Chondrocyte (in vitro differentiated cells): ENCODE measurements at places on chromosomes 2 and 18. TPM values are rescaled to one million over a fixed set of nuclear protein-coding genes. Genes with fewer than 3 reads are reported as not detected.
A peak's percentile ranks its signal among the peaks of the same experiment; 100 is the strongest.

DNA sequence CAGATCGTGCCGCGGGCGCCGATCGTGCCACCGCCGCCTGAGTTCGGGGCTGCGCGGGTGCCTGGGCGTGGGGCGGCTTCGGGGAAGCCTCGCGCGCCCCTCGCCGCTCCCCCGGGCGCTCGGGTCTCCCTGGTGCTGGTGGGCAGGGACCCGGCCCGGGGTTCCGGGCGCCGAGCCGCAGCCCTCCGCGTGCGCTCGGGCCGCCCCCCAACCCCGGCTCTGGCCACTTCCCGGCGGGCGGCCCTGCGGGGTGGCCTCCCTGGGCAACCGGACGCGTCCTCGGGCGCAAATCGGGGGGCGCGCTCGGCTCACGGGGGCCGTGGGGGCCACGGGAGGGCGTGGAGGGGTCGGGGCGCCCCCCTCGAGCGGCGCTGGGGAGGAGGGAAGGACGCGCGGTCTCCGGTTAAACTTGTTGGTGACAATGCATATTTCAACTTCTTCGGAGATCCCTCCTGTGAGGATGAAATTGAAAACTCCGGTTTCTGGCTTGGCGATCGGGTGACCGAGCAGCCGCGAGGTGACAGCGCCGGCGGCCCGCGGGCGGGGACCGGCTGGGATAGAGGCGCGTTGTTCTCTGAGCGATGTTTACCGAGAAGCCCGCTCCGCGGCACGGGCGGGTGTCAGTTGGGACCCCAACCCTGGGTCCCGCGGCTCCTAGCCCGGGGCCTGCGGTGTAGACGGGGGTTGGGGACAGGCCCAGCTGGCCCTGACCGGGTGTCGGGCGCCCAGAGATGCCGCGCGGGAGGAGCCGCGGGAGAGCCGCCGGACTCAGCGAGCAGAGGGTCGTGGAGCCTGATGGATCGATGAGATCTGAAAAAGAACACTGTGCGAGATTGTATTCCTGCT is 676 bp downstream of the SH3BP4 start:
- no peak for DNase-seq

DNA sequence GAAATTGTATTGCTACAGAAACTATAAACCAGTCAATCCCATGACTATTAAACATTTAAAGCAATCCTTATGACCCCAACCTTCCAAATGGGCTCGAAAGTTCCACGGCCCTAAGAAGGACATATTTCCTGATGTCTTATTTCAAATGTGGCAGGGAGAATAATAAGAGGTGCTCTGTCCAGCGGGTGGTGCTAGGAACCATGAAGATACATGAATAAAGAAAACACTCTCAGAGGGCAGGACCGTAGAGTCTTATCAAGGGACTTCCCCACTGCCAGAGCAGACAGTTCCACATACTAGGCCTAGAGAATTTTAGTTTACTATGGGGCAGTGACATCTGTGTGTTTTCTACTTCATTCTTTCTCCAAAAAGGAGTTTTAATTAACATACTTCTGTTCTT is 187.1 kb upstream of the PIK3C3 start:
- no peak for DNase-seq

DNA sequence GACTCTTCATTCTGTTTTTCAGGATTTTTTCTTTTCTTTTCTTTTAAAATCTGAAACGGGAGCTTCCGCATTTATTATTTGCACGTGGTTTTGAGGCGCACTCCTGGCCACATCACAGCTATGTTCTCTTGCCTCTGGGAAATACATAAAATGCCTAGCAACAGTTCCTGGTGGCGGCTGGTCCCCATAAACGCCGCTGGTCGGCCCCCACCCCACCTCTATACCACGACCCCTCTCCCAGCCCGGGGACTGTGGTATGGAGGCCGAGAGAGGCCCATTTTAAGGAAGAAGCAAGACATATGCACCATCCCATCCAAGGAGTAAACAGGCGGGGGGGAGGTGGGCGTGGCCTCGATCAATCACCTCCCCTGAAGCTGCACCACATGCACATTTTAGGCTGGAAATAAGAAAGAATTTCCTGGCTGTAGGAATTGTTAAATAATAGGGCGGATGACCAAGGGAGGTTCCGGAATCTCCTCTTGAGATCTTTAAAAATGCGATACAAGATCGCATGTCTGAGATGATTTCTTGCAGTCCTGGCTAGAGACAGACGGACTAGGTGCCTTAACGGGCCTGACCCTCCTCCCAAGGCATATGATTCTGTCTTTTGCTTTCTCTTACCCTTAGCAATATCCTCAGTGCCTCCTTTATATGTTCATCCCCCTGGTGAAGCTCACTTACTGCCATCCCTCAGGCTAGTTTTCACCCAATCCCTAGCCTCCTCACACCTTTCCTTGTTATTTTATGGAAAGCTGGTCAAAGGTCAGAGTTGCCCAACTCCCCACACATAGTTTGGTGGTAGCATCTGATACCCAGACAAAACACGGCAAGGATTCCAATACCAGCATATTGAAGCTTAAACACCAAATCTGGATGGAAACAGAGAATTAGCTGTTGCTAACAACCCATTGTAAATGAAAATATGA is 82.4 kb downstream of the BCL2 start:
- DNase-seq: no peak

DNA sequence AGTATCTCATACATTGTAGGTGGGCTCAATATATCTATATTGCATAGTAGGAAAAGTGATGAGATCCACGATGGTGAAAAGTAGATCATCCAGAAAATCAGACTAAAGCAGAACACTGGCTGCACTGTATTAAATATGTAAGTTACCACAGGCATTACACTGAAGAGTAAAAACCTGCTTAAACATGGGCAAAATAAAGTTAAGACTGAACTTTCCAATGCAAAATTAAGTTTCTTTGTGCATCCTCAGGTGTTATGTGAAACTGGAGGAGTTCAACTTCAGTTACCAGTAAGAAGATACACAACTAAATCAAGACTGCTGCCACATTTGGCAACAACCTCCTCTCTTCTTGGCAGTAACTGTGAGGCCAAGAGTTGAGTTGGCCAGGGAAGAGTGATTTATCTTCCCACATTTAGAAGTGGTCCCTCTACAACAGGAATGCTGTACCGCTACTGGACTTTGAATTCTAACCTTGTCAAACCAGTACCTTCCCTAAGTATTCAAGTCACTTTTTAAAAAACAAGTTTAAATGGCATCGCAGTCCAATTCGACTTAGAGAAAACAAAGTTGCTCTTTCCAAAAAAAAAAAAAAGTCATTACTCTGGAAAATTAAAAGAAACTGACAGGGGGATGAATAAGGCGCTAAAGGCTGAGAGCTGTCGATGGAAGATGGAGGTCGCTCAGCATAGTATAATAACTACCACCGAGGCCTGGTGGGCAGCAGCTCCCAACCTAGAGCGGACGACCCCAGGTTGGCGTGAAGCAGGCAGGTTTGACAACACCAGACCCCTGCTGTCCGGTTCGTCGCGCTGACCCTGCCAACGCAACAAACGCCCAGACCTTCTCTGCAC is 1.1 kb downstream of the MAP4K3 start:
- DNase-seq: no peak

DNA sequence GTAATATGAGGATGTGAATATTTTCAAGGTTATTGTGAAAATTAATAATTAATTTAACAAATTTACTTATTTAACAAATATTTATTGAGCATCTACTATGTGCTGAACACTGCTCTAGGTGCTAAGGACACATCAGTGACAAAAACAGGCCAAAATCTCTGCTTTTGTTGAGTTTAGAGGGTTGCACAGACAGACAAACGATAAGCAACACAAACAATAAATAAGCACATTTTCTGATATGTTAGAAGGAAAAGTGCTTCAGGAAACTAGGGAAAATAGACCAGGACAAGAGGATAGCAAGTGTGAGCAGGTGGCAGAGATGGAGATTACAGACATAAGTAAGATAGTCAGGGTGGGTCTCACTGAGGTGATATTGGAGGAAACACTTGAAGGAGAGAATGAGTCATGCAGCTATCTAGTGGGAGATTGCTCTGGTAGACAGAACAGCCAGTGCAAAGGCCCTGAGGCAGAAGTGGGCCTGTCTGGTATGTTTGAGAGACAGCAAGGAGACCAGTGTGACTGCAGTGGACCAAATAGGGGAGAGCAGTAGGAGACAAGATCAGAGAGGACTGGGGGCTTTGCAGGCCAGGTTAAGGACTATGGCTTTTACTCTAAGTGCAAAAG is 38.3 kb downstream of the SFXN5 start:
- no peak for DNase-seq

- no peak for DNase-seq
Observed at GRCh38 chr18:61556862-61557261, 223.6 kb downstream of the CDH20 start.

DNA sequence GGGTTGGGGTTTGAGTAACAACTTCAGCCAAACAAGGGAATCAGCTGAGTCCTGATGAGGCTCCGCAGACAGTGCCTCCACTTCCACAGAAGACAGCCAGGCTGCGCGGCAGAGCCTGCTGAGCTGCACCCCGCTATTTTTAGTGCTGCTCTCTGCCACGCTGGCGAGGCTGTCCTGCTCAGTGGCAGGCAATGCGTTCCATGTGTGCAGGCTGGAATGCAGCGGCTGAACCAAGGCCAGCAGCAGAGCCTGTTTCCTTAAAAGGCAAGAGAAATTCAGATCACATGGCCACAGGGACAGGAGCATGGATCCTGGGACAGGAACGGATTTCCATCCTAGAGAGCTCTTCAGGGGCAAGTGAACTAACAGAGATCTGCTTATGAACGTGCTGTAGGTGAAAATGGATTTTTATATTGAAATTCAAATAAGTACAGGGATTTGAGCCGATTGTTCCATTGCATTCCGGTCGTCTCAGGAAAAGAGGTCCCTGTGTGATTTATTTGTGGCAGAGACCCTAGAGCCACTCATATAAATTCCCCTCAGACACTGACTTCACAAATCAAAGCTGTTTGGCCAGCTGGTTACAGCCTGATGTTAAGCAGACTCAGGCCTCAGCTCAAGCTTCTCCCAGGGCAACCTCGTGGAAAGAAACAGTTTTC is 98.7 kb downstream of the COL6A3 start:
- DNase-seq: peak; percentile 90

- no peak for DNase-seq
Observed at GRCh38 chr2:178700922-178701342, 106.3 kb downstream of the TTN start.

- no peak for DNase-seq
Observed at GRCh38 chr2:194151231-194151630, 1505.8 kb upstream of the SLC39A10 start.

- DNase-seq: no peak
Observed at GRCh38 chr2:43349904-43350303, 123.5 kb upstream of the ZFP36L2 start.

- no peak for DNase-seq
Observed at GRCh38 chr2:68464651-68465050, 2.4 kb downstream of the FBXO48 start.

DNA sequence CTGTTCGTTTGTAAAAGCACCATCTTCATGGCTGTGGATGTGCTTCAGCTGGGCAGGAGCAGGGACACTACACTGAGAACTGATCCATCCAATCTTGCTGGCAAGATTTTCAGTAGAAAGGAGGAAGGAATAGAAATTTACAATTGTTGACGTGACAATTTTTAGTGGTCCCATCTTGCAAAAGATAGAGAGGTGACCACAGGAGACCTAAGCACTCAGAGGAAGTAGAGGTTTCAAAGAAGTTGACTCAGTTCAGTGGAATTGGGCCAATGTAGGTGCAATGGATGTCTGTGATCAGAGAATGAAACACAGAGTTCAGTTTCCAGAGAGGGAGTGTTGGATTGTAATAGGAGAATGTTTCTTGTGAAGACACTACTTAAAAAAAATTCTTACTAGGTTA is 1.4 kb downstream of the UGT1A5 start:
- DNase-seq: no peak

DNA sequence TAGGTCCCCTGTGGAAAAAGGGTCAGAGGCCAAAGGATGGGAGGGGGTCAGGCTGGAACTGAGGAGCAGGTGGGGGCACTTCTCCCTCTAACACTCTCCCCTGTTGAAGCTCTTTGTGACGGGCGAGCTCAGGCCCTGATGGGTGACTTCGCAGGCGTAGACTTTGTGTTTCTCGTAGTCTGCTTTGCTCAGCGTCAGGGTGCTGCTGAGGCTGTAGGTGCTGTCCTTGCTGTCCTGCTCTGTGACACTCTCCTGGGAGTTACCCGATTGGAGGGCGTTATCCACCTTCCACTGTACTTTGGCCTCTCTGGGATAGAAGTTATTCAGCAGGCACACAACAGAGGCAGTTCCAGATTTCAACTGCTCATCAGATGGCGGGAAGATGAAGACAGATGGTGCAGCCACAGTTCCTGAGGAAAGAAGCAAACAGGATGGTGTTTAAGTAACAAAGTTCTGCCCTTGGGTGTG is 165.8 kb downstream of the RPIA start:
- DNase-seq: no peak

- no peak for DNase-seq
Observed at GRCh38 chr2:112725545-112726457, 5.0 kb downstream of the NT5DC4 start.

GRCh38 chr2:44247924-44248323 is 27.4 kb upstream of the SLC3A1 start:
- DNase-seq: no peak

- no peak for DNase-seq
Observed at GRCh38 chr2:12031866-12032265, 285.4 kb downstream of the LPIN1 start.

DNA sequence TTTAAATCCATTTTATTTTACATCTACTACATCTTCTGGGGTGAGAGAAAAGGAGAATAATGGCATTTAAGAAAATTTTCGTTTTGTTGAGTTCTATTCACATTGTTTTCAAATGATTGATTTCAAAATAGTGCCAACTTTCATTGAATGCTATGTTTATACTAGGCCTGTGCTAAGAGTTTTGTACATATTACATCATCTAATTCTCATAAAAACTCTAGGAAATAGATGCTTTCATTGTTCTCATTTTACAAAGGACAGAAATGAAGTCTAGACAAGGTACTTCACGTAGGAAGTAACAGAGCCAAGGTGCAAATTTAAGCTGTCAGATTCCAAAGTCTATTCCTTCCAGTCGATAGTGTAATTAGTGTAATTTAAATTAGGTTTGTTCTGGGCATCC is 402.8 kb upstream of the UBE2E3 start:
- no peak for DNase-seq

DNA sequence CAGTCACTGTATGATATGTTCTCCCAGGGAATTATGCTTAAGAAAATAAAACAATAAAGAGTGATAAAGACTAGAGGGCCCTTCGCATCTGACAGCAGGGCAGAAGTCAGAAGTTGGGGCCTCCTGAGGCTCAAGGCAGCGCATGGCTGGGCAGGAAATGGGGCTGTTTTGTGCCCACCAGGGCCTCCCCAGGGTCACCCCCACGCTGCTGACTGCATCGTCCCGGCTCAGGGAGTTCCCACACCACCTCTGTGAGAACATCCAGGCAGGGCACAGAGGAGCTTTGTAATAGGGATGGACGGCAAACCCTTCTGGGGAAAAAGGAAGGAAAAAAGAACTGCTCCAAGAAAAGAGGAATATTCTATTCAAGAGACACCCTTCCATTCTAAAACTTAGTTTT is 41.2 kb downstream of the PAX3 start:
- DNase-seq: no peak

Gene FAM117B
- 4.9 to 6.0 TPM (median 5.3 TPM) in 3 replicates for total RNA-seq

Gene CCDC141
- total RNA-seq: not detected in 3 replicates

Gene CROCC2
- not detected in 3 replicates for total RNA-seq

Gene FAM110C
- 0.22 to 1.7 TPM (median 1.3 TPM) in 3 replicates for total RNA-seq

Gene EN1
- not detected in 3 replicates for total RNA-seq

Gene ASIC4
- total RNA-seq: 0.15 TPM in 2 of 3 replicates, not detected in the other

Gene GREB1L
- total RNA-seq: 2.3 to 4.1 TPM (median 2.4 TPM) in 3 replicates

Gene ADNP2
- 15.2 to 17.8 TPM (median 15.3 TPM) in 3 replicates for total RNA-seq

Gene MBP
- 8.3 to 15.9 TPM (median 14.0 TPM) in 3 replicates for total RNA-seq
